ENCODE measurements at places on chromosomes 3 and 15.

- no peak for DNase-seq
These were observed 27.8 kb upstream of the ATP2B2 start for GRCh38 chr3:10532939-10533736.

DNA sequence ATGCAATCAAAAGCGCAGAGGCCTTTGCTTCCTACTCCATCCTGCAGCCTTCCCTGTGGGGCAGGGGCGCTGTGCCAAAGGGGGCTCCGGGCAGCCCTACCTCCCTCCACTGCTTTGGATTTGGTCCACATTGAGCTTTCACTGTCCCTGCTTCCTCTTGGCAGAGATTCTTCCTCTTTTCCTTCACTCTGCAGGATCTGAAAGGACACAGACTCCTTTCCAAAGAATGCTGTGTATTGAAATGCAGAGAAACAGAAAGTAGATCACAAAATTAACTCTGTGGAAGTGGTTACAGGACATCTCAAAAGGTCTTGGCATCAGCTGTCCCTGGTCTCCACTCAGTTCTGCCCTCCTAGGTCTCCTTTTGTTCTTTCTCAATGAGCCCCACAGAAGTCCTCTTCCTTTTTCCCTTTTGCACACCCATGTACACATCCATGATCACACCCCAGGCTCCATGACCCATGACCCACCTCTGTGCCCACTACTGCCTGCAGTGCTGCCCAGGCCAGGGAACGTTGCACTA lies 64.1 kb downstream of the CCR1 start:
- DNase-seq = no peak

- no peak for DNase-seq
These were observed 38.9 kb upstream of the IREB2 start for GRCh38 chr15:78399091-78399490.

- DNase-seq = peak; percentile 35
These were observed at the start of gene THBS1 for GRCh38 chr15:39580485-39581241. Gene THBS1, plus strand, starts transcription at chr15:39581079. Its CDS starts 779 bp downstream, at chr15:39581858.

GRCh38 chr15:52362497-52362896 lies 66.9 kb upstream of the MYO5C start:
- DNase-seq = no peak
